Fibroblast of lung (primary cell): ENCODE measurements at places on chromosomes 7 and 10. TPM values are rescaled to one million over a fixed set of nuclear protein-coding genes. Genes with fewer than 3 reads are reported as not detected.

Gene IRF5
- 0.33 TPM in 1 of 2 replicates, not detected in the other for total RNA-seq

Gene EN2
- under 0.01 TPM in 1 of 2 replicates, not detected in the other for total RNA-seq

DNA sequence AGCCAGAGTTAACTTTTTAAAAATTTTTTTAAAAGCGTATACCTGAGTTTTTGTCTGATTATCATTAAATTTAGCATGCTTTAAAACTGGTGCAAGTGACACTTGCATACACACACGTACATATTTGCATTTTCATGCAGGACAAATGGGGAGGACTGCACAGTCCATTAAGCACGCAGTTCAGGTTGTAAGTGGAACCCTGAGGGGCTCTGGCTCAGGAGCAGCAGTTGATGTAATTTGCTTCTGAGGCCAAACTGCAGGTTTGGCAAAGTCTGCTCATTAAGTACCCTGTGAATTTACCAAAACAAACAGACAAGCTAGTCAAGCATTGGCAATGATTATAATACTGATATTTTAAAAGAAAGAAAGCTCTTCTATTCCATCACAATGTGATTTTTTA is 215.8 kb upstream of the PFKP start:
- H3K27me3 ChIP-seq = no peaks in the 10 kb centered on the region
- DNase-seq = no peak
- H3K27ac ChIP-seq = no peak overlapping the region
- H3K4me3 ChIP-seq = no peak overlapping the region

Gene SKAP2
- 16.7 and 17.5 TPM in 2 replicates for total RNA-seq

DNA sequence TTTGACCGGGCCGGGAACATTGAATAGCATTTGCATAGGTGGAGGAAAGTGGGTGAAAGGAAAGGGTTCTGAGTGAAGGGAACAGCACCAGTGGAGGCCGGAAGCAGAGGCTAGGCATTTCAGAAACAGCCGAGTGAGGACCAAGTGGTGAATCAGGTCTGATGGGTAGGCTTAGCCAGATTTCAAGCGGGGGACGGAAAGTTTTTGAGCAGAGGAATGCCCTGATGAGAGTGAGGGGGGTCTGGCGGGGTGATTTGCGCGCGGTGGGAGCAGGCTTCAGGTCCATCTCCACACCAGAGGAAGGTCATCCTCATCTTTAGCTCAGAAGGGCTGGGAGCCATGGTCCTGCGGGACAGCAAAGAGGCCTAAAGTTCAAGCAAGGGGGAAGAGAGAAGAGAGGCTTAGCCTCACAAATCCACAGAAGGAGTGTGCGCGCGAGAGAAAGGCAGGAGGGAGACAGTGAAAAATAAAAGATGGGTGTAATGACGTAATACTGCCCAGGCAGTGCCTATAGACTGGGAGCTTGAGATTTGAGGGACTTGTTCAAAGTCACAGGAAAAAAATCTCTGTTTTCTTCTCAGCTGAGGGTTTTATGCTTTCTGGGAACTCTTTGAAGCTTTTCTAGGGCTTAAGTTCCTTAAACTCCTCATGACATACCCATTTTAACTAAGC is 1.0 kb upstream of the DENND2A start:
- H3K4me3 ChIP-seq = peak overlapping the region; percentile 37
- no peaks in the 10 kb centered on the region for H3K36me3 ChIP-seq
- DNase-seq = no peak
- H3K4me1 ChIP-seq = peaks cover 27% of the 10 kb centered on the region
- H3K27ac ChIP-seq = peak overlapping the region; percentile 72

Gene PLAU
- 60.1 and 93.6 TPM in 2 replicates for total RNA-seq

DNA sequence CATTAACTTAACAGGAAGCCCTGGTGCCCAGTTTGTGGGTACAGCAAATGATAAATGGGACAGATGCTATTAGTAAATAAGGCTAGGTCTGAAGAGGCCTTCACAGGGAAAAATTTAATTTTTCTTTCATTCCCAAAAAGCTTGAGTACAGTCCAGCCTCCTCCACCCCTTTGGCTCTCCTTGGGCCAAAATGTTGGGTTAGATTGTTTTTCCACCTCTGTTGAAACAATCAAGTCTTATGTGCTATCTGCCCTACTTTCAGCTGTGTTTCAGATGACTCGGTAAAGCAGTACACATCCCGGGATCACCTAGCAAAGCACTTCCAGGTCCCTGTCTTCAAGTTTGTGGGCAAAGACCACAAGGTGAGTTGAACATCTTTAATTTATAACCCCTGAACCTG is 24.3 kb downstream of the PLA2G12B start:
- H3K4me1 ChIP-seq = no peaks in the 10 kb centered on the region
- no peaks in the 10 kb centered on the region for H3K27me3 ChIP-seq
- no peak for DNase-seq
- no peaks in the 10 kb centered on the region for H3K36me3 ChIP-seq
- H3K4me3 ChIP-seq = no peak overlapping the region
- no peak overlapping the region for H3K27ac ChIP-seq

DNA sequence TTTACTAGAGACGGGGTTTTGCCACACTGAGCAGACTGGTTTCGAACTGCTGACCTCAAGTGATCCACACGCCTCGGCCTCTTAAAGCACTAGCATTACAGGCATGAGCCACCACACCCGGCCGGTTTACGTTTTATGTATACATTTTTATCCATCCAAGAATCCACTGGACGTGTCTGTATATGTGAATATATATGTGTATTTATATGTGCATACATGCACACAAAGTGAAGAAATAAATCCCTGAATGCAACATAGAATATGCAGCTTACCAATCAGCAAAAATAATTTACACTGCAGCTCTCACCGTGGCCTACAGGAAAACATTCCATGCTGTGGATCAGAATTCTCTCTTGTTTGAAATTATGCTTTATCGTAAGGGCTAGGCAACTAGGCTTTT is 23.3 kb downstream of the DCLRE1C start:
- no peaks in the 10 kb centered on the region for H3K4me1 ChIP-seq
- no peaks in the 10 kb centered on the region for H3K27me3 ChIP-seq
- H3K4me3 ChIP-seq = no peak overlapping the region
- H3K27ac ChIP-seq = no peak overlapping the region
- no peak for DNase-seq
- H3K36me3 ChIP-seq = peaks cover 6% of the 10 kb centered on the region

DNA sequence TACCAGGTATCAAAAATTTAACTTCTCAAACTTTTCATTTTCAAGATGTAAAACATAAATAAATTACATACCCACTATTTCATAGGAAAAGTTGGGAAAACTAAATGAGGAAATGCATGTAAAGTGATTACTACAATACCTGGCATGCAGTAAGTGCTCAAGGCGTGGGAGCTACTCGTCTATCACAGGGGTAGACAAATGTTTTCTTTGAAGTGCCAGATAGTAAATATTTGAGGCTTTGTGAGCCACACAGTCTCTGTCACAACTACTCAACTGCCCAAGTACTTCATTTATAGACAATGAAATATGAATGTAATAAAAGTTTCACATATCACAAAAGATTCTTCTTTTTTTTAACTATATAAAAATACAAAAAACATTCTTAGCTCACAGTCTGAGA is 96.4 kb upstream of the PCGF5 start:
- peaks cover 3% of the 10 kb centered on the region for H3K27me3 ChIP-seq
- H3K36me3 ChIP-seq = no peaks in the 10 kb centered on the region
- no peak overlapping the region for H3K27ac ChIP-seq
- no peaks in the 10 kb centered on the region for H3K4me1 ChIP-seq
- no peak overlapping the region for H3K4me3 ChIP-seq

GRCh38 chr10:110009736-110010475 is 2.1 kb downstream of the ADD3 start:
- peaks cover 7% of the 10 kb centered on the region for H3K4me1 ChIP-seq
- DNase-seq = no peak
- no peak overlapping the region for H3K27ac ChIP-seq
- H3K4me3 ChIP-seq = peak overlapping the region; percentile 94
- no peaks in the 10 kb centered on the region for H3K27me3 ChIP-seq

Gene CALCR
- total RNA-seq = not detected in 2 replicates

- H3K27me3 ChIP-seq = no peaks in the 10 kb centered on the region
- DNase-seq = no peak
Measured at GRCh38 chr10:31749981-31750840, 178.4 kb downstream of the ARHGAP12 start.

DNA sequence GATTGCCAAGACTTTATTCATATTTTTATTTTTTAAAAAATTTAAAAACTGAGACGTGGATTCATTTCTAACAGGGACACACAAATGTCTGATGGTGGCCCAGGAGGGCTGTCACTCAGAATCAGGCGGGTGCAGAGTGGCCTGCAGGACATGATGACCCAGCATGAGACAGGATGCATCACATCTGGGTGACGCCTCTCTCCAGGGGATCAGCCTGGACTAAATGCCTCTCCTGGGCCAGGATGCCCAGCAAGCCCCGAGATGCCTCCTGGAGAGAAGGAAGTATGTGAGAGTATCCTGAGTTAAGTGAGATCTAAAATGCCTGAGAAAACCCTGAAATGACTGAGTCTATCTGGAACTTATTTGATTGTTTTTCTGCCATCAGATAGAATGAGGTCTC is 16.9 kb upstream of the MTURN start:
- no peak for DNase-seq
- H3K4me3 ChIP-seq = no peak overlapping the region
- H3K27me3 ChIP-seq = no peaks in the 10 kb centered on the region
- no peaks in the 10 kb centered on the region for H3K36me3 ChIP-seq

Gene BTBD16
- not detected in 2 replicates for total RNA-seq

GRCh38 chr10:114042895-114043531 is 653 bp upstream of the ADRB1 start:
- no peaks in the 10 kb centered on the region for H3K36me3 ChIP-seq
- no peaks in the 10 kb centered on the region for H3K4me1 ChIP-seq

- H3K27ac ChIP-seq = no peak overlapping the region
- H3K27me3 ChIP-seq = no peaks in the 10 kb centered on the region
- no peaks in the 10 kb centered on the region for H3K36me3 ChIP-seq
- DNase-seq = peak; percentile 12
- H3K4me3 ChIP-seq = no peak overlapping the region
Measured at GRCh38 chr7:121032645-121033460, 44.3 kb downstream of the CPED1 start.

DNA sequence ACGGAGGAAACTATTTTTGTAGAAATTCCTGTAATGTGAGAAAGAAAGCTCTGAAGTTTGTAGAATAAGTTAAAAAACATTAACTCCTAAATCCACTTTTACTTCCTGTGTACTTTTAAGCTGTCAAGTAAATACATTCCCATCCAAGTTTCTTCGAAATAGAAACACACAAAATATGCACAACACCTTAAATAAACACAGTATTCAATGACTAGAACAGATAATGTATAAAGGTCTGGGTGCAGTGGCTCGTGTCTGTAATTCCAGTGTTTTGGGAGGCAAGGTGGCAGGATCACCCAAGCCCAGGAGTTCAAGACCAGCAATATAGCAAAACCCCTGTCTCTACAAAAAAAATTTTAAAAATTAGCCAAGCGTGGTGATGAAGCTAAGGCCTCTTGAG is 121.9 kb upstream of the ODAD2 start:
- H3K4me3 ChIP-seq = no peak overlapping the region
- no peak for DNase-seq
- H3K36me3 ChIP-seq = no peaks in the 10 kb centered on the region
- H3K4me1 ChIP-seq = no peaks in the 10 kb centered on the region
- H3K27ac ChIP-seq = no peak overlapping the region

GRCh38 chr10:48449501-48450232 is 143.2 kb downstream of the MAPK8 start:
- no peak overlapping the region for H3K27ac ChIP-seq
- peaks cover 5% of the 10 kb centered on the region for H3K4me1 ChIP-seq
- no peak for DNase-seq
- H3K27me3 ChIP-seq = no peaks in the 10 kb centered on the region

- peak; percentile 18 for DNase-seq
- no peaks in the 10 kb centered on the region for H3K27me3 ChIP-seq
- no peaks in the 10 kb centered on the region for H3K36me3 ChIP-seq
- H3K27ac ChIP-seq = no peak overlapping the region
Measured at GRCh38 chr7:104106108-104106905, 101.5 kb downstream of the ORC5 start.
